ENCODE measurements at places on chromosomes 11 and 22.

DNA sequence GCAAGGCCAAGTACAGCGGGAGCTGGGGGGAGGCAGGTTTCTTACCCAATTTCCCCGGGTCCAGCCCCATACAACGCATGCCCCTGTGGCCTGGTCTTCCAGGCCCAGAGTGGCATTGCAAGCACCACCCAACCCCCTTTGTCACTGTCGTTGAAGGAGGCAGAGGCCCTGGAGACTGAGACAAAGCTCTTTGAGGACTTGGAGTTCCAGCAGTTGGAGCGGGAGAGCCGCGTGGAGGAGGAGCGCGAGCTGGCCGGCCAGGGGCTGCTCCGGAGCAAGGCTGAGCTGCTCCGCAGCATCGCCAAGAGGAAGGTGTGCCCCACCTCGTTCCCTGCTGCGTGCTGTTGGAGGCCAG is 27.8 kb downstream of the PHLDB1 start:
- DNase-seq = no peak

DNA sequence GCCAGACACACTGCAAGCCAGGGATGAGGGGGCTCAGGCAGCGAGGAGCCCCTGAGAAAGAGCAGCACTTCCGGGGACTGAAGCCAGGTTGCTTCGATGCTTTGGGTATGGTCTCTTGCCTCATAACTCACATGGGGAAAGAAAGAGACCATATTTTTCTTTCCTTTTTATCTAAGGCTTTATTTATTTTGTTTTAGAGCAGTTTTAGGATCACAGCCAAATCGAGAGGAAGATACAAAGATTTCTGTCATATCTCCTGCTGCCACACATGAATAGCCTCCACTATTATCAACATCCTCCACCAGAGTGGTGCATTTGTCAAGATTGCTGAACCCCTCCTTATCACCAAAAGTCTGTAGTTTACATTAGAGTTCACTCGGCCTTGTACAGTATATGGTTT is 24.3 kb upstream of the ADSL start:
- no peak for DNase-seq

DNA sequence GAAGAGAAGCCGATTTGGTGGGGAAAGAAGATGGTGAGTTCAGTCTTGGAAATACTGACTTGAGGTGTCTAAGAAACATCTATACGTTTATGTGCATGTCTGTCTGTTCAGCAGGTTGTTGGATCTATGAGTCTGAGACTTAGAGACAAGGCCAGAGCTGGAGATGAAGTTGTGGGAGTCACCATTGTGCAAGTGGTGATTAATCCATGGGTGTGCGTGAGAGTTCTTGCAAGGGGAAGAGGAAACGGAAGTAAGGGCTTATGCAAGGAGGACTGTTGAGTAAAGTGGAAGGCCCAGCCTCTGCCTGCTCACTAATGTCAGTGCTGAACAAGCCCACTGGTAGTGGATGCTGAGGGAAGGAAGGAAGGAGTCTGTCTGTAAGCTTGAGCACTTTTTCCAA is 9.7 kb downstream of the TMEM45B start:
- no peak for DNase-seq

- no peak for DNase-seq
Measured at GRCh38 chr11:61898247-61898582, 6.9 kb upstream of the FADS3 start.

- no peak for DNase-seq
Measured at GRCh38 chr11:118005224-118006152, 19.3 kb downstream of the IL10RA start.

GRCh38 chr11:119284344-119285157 is 32.4 kb downstream of the MCAM start:
- DNase-seq = no peak

DNA sequence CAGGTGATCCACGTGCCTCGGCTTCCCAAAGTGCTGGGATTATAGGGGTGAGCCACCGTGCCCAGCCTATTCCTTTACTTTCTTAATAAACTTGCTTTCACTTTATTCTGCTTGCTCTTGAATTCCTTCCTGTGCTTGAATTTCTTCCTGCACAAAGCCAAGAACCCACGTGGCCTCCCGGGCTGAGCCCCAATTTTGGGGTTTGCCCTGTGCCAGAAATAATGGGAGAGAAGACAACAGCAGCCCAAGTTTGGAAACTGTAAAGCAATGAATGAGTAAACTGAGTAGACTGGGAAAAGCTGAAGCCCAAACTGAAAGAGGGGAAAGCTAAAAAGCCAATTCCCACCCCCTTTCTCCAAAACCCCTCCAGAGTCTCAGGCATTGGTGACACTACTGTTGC is 136.4 kb downstream of the NECTIN1 start:
- DNase-seq = no peak

DNA sequence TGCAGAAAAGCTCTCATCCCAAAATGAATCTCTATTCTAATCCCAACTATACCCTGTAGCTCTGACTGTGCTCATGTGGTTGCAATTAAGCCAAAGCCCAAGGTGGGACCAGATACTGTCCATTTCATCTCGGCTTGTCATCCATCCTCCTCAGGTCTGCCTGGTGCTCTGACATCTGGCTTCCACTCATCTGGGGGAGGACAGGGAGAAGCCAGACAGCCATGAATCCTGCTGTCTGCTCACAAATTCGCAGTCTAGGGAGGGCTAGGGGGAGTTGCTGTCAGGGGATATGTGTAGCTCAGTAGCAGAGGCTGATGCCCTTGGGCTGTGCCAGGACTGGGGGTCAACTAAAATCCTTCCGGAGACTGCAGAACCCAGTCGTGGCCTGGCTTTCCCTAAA is 167.1 kb downstream of the ETS1 start:
- DNase-seq = no peak

GRCh38 chr22:25025491-25026400 is 73.2 kb downstream of the KIAA1671 start:
- no peak for DNase-seq

DNA sequence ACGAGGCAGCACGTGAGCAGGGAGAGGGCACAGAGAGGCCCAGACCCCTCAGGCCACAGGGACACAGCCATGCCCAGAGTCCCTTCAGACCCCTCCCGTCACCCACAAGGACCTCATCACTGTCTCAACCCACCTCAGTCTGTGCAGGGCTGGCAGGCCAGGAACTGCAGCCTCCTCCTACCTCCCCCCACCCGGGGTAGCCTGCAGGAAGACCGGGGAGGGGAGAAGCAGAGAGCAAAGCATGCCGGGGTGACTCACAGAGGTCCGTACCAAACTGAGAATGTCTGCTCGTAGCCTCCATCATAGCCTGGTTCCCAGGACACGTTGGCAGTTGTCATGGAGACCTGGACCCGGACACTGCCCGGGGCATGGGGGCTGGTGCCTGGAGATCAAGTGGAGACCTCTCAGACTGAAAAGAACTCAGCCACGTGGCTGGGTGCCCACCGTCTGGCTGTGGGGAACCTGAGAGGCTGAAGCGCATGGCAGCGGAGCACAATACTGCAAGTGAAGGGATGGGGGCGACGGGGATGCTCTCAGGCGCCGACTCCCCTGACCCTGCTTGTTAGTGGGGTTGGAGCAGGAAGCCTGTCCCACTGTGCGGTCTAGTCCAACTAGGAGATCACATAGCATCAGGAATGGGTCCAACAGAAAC is 27.2 kb downstream of the IGSF9B start:
- DNase-seq = no peak

GRCh38 chr11:64810271-64810890 is at the start of gene MEN1:
MEN1 (minus strand) TSS chr11:64810551; CDS start chr11:64810109, 442 bp downstream.
- DNase-seq = peak; percentile 25

DNA sequence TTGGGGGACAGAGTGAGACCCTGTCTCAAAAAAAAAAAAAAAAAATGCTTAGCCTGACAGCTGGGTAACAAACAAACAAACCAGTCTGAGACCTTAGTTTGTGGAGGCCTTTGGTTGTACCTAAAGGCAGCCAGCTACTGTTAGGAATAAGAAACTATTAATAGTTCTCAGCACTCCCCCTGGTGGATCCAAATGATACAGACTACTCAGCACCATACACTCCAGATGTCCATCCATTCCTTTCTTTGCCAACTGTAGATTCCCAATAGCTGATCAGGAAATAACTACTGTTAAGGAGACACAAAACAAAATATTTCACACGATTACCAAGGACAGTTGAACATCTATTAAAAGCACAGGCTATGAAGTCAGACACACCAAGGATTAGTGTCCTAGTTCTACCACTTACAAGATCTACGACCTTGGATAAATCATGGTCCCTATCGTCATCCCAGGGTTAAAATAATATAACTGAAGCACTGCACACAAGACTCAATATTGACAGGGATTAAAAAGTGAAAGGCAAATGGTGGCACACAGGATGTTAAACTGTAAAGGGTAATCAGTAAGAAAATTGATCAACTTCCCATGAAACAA is 17.2 kb downstream of the CLDN25 start:
- DNase-seq = no peak

- DNase-seq = no peak
Measured at GRCh38 chr11:91717169-91717568, 507.4 kb upstream of the FAT3 start.

DNA sequence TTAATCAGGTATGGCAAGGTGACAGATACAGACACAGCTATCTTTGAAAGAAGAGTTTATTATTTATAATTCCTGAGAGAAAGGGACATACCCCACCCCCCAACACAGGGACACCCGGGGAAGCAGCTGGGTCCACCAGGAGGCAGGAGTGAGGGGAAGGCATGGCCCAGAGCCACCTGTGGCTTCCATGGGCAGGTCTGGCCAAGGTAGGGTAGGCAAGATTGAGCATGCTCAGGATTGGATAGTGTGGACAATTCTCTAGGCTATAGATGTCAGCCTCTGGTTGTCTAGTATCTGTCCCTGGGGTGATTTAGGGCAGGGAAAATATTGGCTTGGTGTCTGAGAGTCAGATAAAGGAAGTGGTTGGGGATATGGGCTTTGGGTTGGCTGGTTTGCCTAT is 27.5 kb upstream of the SMIM35 start:
- DNase-seq = no peak

DNA sequence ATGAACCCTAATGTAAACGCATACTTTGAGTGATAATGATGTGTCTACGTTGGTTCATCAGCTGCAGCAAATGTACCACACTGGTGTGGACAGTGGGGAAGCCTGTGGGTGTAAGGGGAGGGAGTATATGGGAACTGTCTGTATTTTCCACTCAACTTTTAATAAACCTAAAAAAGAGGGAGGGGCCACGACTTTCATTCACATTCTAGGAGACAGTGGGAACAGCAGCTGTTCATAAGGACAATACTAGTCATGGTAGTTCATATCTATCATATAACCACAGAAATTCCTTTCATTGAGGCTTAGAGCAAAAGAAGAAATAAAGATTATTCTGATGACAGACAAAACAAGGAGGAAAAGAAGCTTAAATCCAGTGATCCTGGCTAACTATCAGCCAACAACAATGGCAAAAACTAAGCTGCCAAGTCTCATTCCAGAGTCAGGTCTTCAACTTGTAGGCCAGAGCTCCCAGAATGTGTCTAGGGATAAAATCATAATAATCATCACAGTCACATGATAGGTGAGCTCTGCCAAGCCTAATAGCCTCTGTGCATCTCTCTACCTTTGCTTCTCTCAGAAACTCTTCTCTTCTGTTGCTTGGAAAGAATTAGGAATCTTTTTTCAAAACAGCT is 59.4 kb upstream of the CHRM4 start:
- DNase-seq = no peak

DNA sequence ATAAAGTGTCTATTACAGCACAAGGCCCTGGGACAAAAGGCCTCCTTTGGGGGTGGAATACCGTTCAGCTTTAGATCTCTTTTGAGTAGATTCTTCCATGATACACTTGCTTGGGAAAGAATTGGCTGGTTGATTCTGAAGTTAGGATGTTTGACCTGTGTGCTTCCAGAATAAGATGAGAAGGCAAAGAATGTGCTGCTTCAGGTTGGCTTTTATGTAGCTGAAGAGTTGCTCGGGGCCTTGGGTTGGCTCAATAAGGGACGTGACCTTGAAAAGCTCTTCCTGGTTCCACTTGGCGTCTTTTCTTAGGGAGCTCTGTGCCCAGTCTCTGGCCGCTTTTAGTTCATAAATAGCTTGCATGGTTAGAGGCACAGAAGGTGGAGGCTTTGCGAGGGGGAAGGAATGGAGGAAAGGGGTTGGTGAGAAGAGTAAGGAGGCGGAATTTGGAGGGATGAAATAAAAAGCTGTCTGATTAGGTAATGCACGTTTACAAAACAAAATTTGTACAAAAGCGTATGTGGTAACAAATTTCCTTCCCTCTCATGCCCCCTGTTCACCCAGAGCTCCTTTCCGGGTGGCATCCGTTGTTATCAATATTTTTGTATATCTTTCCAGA is 4.2 kb upstream of the SORL1-AS1 start:
- no peak for DNase-seq

DNA sequence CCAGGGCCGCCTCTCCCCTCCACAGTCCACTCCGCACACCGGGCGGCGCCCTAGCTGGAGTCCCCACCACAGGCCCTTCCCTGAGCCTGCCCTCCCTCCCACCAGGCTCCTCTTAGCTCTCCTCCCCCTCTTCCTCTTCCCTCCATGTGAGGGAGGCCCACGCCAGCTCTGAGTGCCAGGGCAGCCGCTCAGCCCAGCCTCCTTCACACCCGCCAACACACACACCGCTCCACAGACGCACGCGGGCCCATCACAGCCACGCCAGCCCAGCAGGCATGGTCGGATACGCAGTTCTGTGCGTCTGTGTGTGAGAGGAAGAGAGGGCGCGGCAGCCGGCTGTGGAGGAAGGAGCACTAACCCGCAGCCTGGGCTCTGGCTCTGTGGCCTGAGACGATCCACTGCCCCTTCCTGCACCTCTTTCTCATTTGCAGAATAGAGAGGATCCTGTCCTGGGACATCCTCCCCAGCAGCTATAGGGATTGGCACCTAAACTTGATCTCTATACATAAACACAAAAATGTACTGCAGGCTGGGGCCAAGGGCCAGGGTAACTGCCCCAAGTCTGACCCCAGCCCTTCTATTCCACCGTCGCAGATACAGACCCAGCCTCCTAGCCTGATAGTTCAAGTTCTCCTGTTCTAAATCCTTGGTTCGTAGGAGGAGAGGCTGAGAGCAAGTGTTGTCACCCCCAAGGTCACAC is 3.5 kb downstream of the CHRM4 start:
- DNase-seq = no peak

GRCh38 chr11:57699813-57700212 is 12.2 kb downstream of the MED19 start:
- DNase-seq = no peak

DNA sequence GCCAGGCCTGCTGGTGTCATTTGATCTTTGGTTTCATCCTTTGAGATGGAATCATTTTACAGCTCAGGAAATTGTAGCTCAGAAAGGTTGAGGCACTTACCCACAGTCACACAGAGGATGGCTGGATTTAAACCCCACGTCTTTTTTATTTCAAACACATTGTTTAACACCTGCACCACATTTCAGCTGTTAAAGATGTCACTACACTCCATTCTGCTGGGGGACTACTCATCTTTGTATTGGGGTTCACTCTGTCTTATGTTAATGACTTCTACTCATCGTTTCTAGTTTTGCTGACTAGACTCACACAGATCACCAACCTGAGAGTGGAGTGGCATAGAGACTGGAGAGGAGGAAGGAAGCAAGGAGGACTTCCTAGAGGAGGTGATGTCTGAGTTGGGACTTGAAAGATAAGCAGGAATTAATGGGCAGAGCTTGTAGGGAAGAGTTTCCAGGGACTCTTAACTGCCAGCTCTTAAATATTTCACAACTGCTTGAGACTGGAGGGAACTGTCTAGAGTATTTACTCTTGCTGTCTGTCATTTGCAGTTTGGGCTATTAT is 80.0 kb downstream of the TP53I11 start:
- DNase-seq = no peak
